H4 (cell line): ENCODE measurements at places on chromosomes 2 and 18.

GRCh38 chr2:72007402-72007801, 140.3 kb downstream of the CYP26B1 start:
- no peak for DNase-seq

DNA sequence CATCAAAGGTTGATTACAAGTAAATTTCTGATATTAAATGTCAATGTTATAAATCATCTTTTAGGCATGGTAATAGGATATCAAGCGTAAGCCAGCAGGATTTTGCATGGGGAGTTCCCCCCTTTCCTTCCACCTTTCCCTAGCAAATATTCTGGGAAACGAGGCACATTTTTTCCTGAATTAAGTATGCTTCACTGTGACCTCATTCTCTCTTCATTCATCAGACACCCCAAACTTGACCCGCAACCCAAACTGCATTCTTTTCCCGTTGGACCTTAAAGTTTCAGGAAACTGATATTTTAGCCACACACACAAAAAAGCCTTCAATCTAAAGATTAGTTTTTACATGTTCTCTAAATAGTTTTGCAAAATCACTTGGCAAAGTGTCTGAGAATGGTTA, 214.5 kb upstream of the CTAGE1 start:
- no peak for DNase-seq

DNA sequence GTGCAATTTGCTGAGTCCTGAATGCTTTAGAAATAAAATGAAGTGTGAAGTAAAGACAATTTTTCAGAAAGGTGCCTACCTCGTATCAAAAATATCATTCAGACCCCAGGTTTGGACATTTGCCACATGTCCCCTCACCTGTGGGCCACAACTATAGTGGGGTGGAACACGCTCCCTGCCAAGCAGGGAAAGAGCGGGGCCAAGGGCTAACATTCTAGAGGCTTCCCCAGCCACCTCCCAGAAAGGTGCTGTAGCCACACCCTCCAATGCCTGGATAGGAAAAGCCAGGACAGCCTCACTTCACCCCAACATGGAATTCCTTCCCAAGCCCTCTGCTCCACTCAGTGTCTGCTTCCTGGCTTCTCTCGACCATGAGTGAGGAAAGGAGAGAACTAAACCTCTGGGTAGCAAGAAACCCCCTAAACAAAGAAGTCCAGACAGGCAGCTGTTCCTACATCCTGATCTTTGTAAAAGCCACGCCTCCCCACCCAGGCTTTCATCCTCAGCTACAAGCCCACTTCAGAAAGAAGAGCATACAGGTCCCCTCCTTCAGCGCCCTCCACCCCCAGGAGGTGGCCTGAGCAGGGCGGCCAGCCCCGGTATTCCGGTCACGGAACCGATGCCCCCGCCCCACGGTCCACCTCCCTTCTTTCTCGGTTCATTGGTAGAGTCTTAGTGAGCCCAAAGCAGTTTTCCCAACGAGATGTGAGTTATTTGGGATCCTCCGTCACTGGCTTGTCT, 2.1 kb downstream of the COL6A3 start:
- peak; percentile 43 for DNase-seq

DNA sequence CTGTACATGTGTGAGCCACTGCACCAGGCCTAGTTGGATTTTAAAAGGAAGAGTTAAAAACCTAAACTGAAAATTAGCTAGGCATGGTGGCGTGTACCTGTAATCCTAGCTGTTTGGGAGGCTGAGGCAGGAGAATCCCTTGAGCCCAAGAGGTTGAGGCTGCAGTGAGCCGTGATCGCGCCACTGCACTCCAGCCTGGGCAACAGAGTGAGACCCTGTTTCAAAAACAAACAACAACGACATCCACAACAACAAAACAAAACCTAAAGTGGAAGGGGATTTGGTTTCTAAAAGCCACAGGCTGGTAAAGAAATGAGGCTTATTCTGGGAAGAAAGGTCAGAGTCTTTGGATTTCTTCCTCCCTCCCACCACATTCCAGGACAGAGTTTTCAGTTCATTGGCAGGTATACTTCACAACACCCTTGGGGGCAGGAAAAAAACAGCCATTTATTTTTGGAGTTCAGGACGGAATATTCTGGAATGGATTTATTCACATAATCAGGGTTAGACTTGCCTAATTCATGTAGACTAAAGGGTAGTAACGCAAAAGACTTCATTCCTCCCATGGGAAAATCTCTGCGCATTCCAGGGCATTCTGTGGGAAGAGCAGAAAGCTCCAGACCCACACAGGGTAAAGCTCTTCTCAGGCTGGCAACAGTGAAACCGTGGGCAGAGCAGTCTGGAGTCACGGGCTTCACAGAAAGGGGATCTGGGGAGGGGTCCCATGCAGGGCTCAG, 34.9 kb downstream of the TEX44 start:
- no peak for DNase-seq

GRCh38 chr2:152492911-152493310, 157.9 kb downstream of the FMNL2 start:
- DNase-seq: no peak
